Omental fat pad (tissue), 4 donors: ENCODE measurements at places on chromosomes 1 and 21. TPM values are rescaled to one million over a fixed set of nuclear protein-coding genes. Genes with fewer than 3 reads are reported as not detected.

DNA sequence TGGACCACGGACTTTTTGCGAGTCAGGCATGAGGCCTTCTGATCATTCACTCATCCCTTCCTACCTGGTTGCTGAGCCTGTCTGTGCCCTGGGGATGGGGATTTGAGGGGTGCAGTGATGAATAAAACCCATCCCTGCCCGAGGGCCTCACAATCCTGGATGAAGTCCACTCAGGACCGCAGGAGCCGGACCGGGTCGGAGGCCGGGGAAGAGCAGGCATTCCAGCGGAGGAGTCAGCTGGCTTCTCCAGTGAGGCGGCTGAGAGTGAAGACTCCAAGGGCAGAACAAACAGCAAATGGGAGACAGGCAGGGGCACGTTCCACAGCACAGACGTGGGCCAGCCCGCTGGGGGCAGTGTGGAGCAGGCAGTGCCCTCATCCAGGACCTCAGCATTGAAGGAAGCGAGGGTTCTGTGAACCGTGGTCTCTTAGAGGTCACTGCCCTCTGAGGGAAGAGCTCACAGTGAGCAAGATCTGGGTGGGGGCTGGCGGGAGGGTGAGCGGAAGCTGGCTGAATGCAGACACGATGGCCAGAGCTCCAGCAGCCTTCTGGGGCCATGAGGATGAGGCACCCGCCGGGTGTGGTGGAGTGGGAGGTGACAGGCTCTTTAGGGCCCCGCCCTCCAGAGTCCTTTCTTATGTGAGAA, 10.9 kb upstream of the LRRC3 start:
- no peak for DNase-seq

DNA sequence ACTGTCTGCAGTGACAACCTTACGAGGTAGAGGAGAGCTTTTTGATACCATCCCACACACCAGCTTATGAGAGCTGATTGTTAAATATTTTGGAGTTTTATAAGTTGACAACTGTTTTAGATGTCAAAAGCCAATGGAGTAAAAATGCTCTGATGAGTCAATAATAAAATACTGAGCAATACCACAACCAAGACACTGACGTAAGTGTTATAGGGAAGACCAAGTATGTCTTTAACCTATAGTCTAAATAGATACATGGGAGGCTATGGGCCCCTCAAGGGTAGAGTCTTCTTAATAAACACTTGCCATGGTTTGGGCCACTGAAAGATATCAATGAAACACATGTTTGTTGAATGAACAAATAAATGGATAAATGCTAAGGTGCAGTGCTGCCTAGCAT, 49.2 kb downstream of the DUSP10 start:
- no peak for DNase-seq

GRCh38 chr1:201594575-201595245, 55.8 kb downstream of the NAV1 start:
- no peak for DNase-seq

DNA sequence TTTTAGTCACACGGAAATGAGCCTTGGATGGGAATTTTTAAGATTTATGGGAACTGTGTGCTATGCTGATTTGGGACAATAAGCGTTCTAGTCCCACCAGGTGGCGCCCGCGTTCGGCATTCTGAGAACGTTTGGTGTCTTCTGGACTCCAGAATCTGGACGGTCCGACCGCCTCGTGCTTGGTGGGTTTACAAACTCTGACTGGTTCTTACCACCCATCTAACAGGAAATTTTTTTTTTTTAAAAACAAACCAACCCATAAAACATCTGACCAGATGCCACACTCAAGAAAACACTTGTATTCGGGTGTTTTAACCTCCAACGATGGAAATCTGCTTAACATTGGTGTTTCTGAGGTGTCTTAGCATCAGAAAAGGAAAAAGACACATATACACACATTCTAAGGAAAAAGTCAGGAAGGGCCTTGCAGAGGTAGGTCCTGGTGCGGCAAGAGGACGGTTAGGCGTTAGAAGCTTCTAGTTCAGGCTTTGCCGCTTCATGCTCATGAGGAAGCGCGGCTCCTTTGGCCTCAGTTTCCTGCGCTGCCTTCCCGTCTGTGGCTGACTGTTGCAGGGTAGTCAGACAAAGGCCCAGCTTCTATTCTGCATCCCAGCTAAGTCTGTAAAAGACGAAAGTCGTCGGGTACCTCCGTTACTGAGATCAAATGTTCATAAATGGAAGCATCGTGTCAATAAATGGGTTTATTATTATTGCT, 814 bp upstream of the DYRK3 start:
- DNase-seq = peak; percentile 97

DNA sequence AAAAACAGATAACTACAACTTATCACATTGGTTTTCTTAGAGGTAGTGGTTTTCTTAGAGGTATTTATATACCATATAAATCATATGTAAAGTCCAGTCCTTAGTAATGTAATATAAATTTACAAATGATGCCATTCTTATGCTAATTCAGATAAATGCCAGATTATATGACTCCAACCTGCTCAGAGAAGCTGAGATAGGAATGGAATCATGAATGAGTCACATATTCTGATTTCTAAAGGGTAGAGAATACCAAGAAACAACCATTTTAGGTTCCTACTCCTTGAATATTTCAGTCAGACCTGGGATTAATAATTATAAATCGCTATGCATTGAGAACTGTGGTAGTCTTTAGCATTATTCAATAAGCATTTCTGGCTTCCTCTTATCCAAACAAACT, 760.1 kb upstream of the NEGR1 start:
- DNase-seq = no peak

DNA sequence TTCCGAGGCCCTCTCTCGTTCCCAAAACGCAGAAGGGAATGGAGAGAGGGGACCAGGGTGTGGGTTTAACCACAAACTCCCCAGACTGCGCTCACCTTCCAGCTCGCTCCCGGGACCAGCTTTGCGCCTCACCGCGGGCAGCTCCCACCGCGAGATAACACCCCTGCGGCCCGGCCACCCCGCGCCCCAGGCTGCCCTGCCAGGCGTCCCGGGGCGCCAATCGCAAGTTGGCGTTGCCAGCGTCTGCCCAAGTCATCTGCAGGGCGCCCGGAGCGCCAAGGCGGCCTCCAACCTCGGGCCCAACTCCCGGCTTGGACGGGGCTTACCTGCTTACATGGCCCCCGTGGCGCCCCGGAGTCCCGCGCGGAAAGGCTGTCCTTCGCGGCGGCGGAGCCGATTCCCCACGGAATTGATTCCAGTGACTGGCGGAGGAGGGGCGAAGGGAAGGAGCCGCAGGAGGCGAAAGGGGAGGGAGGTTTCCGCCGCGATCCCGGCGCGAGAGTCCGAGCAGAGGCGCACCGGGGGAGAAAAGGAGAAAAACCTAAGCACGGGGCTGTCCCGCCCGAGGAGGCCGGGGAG, 456 bp downstream of the PTPN14 start:
- DNase-seq = no peak

NPHS2 gene
- total RNA-seq = not detected

EPHA10 gene
- total RNA-seq = not detected

- no peak for DNase-seq
Observed at GRCh38 chr1:230082211-230082610, 15.2 kb downstream of the GALNT2 start.

GRCh38 chr1:152110365-152110859, 4.8 kb downstream of the TCHH start:
- no peak for DNase-seq

GRCh38 chr1:26164036-26164860, 4.5 kb downstream of the C1orf232 start:
- no peak for DNase-seq

DNA sequence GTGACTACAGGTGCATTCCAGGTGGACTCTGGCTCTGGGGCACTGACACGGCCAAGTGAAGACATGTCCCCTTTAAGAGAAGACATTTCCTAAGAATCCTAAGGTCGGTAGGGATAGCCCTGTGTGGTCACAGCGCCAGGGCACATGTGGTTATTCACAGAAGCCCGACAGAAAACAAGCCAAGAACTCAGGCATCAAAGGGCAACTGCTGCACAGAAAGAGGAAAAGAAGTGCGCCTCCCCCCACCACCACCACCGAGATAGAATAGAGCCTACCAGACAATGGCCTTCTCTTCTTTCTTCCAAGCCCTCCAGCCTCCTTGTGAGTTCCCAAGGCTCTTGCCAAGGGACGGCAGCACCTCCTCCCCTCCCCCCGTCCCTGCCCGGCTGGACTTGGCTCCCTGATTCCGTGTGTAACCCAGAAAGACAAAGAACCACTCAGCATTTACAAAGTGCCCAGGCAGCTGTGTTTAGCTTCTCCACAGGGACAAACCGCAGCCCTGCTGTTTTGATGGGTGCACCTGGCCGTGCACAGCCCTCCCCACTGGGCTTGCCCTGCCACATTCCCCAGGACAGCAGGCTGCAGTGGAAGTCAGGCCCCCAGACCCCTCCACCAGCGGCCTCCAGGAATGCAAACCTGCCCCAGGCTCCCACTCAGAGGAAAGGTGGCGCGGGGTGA, 30.2 kb downstream of the TMPRSS2 start:
- DNase-seq = no peak

DNA sequence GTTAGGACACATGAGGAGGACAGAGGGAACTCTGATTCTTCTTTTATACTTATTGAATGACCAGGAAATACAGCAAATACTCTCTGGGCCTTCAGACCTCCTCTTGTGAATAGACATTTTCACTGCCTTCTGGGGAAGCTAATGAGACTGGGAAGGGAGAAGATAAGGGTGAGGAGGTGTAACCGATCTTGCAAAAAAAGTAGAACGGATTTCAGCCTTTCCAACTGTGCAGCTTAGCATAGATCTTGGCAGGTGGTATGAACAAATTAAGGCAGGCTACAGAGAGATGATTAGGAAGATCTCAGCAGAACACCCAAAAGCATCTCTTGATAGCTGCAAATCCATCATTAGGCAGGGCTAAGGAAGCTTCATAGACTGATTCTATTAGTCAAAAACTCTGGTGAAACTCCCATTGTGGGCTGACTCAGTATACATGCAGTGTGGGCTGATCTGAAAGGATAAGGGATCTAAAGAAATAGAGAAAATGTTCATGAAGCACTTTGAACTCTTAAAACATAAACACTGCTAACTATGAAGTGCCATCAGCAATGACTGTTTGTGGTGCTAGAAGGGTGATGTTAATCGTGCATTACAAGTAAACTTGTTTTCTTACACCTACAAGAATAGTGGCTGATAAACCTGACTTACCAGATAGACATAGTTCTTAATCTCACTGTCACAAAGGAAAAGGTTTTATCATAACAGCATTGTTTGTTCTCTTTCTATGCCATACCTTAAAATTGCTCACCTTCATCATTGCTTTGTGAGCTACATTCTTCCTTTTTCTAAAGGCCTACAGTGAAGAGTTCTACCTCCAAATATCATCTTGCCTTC, 85.5 kb upstream of the PALMD start:
- no peak for DNase-seq

- DNase-seq = no peak
Observed at GRCh38 chr1:8989821-8990220, 36.4 kb downstream of the SLC2A7 start.

PPCS gene
- 57.3 TPM for total RNA-seq

DNA sequence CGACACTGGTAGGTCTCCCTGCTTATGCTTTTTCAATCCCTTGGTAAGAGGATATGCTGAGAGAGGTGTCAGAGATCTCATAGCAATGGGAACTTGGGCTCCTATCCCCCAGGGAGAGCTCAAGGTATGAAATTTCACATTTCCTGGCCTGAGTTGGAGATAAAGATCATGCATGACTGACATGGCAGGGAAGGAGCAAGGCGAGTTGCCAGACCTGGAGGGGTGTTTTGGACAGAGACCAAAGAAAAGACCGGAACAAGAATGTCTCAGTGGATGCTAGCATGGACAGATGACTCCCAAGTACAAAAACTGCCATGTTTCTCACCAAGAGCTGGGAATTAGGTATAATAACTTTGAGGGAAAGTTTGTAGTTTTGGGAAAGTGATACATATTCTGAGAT, 334.1 kb upstream of the B3GALT2 start:
- no peak for DNase-seq

- no peak for DNase-seq
Observed at GRCh38 chr1:24849672-24850295, 80.3 kb downstream of the RUNX3 start.
